ENCODE measurements at places on chromosomes 6 and 20.

- no peak for DNase-seq
Observed at GRCh38 chr6:117264369-117264691, 1.0 kb upstream of the VGLL2 start.

DNA sequence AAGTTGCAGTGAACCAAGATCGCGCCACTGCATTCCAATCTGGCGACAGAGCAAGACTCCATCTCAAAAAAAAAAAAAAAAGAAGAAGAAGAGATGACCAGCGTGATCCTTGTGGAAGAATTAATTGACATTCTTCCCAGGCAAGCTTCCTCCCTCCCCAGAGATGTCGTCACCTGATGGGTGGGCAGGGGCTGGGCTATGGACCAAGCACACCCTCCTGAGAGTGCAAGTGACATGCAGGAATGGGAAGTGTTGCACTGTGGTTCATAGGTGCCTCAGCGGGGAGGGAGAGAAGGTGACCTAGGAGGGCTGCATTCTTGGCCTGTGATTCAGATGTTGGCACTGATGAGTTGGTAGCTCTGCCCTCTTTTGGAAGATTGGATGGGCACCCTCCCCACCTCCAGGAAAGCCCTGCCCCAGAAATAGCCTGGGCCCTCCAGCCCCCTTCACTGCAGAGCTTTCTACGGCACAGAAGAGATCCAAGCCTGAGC is 37.8 kb downstream of the TAF8 start:
- peak; percentile 86 for DNase-seq

DNA sequence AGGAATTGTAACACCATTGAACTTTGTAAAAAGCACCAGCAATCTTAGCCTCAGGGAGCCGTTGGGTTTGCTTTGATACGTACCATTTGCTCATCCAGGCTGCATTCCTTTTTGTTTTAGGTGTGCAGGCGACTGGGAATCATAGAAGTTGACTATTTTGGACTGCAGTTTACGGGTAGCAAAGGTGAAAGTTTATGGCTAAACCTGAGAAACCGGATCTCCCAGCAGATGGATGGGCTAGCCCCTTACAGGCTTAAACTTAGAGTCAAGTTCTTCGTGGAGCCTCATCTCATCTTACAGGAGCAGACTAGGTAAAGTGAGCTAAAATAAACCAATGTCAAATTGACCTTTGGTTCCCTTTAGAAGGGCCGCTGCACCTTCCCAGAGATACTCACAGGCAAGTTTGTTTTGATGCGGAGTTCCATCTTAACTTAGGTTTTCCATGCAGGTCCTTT is 1.6 kb downstream of the MYLIP start:
- no peak for DNase-seq

DNA sequence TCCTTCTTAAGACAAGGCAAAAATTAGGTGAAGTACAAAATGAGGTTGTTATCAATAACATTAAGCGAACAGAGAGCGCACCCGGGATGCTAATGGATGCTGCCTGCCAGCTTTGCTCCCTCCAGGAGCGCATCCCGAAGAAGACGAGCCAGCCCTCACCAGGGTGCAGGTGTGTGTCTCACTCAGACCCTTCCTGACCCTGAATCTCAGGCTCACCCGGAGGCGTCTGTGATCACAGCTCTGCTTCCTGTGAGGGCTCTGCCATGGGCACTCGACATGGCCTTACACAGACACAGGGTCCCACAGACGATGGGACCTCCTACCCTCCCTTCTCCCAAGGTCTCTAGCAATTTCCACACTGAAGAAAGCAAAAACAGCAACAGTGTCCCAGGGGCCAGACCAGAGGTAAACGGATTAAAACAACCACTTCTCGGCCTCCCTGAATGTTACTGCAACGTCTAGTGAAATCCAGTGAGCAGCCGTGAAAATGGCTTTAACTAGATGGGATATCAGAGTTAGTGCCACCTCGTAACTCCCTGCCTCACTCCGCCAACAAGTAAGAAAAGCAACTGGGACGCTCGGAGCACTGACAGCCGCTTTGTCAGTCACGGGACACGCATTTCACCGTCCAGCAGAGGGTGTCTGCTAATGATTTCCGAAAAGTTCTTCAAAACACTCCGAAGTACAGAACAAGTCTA is 11.7 kb downstream of the ZBTB46 start:
- DNase-seq = no peak

DNA sequence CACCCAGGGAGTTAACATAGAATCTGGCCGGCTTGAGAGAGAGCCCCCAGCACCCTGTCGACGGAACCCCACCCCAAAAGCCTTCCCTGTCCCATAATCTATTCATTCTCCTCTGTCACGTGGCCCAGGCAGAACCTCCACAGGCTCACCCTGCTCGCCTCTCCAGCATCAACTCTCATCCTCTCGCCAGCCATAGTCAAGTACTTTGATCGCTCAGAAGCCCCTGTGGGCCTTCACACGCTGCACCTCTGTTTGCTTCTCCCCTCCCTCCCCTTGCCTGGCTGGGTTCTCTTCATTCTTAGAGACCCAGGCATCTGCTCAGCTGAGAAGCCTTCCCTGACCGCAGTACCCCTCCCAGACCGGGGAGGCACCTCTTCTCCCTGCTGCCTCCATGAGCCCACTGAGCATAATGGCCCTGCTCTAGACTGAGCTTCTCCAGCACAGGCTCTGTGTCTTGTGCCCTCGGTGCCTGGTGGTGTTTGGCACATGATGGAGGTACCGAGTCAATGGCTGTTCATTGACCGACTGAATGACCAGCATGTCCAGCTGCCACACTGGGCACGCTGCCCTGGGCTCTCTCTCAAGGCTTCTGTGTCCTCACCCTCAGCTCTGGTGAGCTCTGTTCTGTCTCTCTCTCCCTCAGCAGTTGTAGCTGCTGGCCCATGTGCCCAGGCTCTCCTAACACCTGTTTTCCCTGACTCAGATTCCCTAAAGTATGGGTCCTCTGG is 33.7 kb downstream of the PKIG start:
- no peak for DNase-seq

GRCh38 chr20:49765846-49766541 is 46.6 kb upstream of the SLC9A8 start:
- no peak for DNase-seq

DNA sequence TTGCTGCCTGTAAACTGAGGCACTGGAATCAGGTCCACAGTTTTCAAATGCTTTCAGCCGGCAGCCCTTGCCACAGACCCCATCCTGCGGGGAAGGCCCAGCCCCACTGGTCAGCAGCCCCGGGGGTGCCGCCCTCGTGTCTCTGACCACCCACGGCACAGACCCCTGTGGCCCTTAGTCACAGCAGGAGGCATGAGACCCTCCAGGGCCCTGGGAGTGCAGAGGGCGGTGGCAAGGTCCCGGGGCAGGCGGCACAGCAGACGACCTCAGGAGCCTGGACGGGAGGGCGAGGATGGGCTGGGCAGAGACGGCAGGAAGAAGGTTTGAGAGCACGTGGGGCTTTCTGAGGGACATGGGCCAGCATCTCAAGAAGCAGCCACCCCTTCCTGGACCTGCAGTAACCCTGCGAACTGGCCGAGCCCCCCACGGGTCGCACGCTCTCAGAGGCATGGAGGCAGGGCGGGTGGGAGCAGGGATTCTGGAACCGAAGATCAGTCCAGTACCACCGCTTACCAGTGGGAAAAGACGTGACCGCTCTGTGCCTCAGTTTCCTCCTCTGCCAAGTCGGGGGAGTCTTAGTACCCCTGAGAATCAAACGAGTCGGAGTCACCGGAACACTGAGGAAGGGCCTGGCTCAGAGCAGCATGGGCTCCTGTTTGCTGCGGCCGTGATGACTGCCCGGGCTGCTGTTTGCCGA is 140.7 kb downstream of the TAF4 start:
- no peak for DNase-seq

- no peak for DNase-seq
Observed at GRCh38 chr6:75224303-75224926, 18.6 kb upstream of the COL12A1 start.

DNA sequence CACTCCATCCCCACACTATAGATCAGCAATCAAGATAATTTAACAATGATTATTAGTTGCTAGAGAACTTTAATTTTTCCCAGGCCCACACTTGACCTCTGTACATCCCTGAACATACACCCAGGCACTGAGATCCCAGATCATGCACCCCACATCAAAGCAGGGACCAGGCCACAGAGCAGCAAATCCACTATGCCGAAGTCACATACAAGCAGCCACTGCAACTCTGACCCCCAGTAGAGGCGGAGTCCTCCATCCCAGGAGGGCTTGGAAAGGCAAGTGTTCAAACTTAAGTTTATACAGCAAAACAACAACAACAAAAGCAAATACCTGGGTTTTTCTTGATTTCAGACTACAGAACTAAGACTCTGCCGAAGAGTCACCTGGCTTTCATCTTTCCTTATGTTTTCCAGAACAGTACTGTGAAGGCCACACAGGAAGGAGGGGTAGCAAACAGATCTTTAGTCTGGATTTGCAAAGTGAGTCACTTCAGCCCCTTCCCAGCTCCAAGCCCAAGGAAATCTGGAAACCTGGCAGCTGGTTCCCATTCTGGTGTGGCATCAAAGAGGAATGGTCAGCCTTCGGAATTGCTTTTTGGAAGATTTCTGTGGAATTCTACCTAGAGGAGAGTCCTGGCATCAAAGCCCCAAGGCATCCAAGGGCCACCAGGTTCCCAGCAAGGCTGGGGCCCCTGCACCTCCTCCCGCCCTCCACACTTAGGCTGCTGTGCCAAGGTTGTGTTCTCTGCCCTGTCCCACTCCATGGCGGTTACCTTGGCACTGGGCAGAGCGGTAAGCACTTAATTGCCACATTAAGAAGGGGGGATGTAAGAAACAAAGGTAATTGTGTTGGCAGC is 7.3 kb downstream of the JAG1 start:
- DNase-seq = no peak

GRCh38 chr6:4856785-4857184 is 80.6 kb downstream of the CDYL start:
- no peak for DNase-seq
